ENCODE measurements at places on chromosomes 3 and 15.

- DNase-seq: no peak
Measured at GRCh38 chr3:183551930-183552329, 3.6 kb downstream of the KLHL6 start.

DNA sequence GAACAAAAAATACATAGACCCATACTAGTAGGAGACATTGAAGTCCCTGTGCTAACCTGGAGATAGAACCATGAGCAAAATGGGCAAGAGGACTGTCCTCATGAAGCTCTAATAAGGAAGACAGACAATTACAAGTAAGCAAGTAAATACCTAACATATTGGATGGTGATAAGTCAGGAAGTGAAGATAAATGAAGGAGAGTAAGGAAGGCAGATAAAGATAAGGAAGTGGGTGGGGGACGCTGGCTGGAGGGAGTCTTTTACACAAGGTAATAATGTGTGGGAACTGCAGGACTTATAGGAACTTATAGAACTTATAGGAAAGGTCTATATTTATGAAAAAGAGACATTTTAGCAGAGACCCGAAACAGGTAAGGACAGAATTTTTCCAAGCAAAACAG is 148.9 kb upstream of the ABI3BP start:
- no peak for DNase-seq

DNA sequence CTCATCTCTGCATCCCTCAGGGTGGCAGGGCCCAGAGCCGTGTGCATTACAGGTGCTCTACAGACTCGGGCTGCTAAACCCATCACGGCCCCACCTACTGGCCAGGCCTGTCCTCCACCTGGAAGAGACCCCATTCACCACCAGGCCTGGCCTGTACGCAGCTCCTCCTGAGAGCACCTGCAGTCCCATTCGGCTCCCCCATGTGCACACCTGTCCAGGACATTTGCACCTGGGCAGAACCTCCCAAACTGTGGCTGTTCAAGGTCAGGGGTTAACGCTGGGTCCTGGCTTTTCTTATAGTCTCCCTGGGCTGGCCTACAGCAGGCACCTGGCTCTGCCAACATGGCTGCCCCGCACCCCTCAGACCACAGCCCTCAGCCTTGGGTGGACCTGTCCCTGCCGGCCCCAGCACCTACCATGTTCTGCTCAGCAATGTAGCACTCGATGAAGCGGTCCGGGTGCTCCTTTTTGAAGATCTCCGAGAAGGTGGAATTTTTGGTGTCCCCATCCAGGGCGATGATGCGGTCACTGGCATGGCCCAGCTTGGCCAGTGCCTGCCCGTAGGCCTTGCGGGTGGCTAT is 25.7 kb downstream of the TKT start:
- DNase-seq: no peak

DNA sequence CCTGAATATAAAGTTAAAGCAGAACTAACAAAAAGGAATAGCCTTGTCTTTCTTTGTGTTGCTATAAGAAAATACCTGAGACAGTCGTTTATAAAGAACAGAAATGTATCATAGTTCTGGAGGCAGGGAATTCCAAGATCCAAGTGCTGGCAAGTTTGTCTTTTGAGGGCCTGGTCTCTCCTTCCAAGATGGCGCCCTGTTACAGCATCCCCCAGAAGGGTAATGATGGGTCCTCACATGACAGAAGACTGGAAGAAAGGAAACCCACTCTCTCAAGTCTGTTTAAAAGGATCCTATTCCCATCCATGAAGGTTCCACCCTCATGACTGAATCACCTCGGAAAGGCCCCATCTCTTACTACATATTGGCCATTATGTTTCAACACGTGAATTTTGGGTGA is 435.1 kb downstream of the MAGI1 start:
- DNase-seq: no peak

DNA sequence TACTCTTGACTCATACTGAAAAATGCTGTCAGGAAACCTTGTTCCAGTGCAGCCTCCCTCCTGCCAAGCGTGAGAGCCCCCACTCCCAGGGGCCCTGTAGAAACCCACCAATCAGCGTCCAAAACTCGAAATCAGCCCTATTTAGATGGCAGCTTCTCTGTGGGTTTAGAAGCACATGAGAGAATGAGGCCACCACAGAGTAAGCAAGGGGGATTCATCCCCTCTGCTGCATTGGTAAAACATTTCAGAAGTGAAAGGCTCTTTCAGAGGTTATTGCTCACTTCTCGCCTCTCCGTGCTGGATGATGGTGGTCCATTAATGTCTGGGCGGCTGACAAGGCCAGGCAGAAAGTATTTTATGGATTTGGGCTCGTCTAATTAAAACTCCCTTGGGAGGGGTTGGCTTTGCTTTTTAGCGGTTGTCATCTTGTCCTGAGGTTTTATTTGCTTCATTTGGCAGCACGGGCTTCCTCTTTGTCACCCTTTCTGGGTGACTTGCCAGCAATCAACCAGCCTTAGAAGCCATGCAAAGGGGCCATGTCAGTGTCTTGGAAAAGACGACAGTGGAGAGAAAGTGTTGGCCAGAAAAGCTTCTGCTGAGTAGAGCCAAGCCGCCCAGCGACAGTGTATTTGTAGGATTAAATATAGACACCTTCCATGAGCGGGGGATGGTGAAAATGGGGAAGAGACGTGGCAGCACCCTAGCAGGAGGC is 145.5 kb downstream of the ATP10A start:
- no peak for DNase-seq

Data from NCI-H510A treated with DMSO at 0.1 percent for 48 hours (cell line).